ACHN (cell line): ENCODE measurements at places on chromosomes 3 and 15.
A peak's percentile ranks its signal among the peaks of the same experiment; 100 is the strongest.

GRCh38 chr15:31552482-31553099 is 226.0 kb downstream of the KLF13 start:
- DNase-seq: no peak

GRCh38 chr15:43735416-43735815 is 10.8 kb upstream of the PDIA3 start:
- no peak for DNase-seq

DNA sequence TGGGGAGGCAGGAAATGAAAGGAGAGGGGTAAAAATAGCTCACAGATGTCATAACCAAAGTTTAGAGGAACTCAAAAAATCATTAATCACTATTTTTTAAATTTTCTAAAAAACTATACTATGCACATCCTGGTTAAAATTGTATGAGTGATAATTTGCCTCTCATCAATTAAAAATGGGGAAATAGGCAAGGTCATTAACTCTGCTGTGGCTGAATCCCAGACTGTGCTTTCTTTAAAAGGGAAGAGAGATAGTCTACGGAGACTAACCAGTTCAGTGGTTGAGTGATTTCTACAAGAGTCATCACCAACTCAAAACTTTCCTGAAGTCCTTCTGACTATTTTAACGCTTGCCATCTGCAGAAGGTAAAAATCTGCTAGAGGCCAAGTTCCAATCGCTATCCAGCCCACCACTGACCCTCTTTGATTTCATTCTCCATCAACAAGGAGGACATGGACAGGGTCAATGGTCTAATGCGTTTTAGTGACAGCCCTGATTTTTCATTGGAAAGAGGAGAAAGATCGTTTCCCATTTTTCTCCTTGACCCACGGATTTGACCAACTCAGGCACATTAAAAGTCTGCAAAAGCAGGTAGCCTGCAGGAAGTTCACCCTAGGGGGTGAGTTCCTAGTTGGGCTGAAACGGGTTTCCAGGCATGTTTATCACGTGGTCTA is 850 bp downstream of the SUCLG2 start:
- DNase-seq: peak; percentile 30

DNA sequence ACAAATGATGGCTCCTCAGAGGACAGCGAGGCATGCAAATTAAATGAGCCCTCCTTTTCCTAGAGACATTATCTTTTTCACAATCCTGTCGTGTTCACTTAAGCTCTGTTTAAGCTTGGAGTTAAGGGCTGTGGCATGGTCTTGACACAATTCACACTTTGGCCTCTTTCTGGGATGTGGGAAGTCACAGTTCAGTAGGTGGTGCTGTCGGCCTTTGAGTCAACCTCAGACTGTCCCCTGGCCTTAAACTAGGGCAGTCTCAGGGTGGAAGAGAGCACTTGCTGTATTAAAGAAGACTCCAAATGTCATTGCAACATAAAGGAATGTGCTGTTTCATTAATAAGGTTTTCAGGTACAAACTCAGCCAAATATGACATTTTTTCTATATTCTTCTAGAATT is 351.0 kb downstream of the MCTP2 start:
- DNase-seq: peak; percentile 13

- DNase-seq: no peak
These were observed 175.1 kb downstream of the VGLL3 start for GRCh38 chr3:86815880-86816279.

DNA sequence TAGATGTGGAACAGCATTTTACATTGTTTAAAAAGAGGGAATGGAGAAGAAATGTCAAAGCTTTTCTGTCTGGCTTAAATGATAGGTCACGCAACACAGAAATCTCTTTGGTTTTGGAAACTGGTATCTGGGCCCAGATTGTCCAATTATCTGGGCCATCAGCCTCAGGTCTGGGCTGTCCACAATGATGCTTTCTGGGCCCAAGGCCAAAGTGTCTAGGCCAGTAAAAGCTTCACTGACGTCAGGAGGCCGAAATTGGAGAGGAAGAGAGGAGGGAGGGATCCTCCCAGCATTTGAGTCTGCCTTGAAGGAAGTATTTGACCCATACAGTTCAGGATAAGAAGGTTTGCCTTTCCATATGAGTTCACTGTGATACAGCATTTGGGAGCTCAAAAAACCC is 60.7 kb upstream of the ALDH1A3 start:
- DNase-seq: no peak

DNA sequence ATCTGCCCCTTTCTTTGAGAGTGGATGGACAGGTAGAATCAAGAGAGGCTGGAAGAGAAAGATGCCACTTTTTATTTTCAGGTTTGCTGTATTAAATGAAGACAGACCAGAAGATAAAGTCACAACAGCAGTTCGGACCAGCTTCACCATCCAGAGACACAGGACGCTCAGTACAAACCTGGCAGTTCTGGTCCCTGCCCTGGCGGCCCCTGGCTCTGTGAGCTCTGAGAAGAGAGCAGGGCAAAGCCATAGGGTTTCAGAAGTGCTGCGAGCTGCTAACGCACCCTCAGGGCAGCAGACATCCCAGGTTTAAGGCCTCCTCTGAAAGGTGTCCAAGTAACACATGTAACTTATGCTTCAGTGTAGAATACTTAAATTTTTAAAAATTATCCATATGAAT is 216.8 kb downstream of the ADAMTS17 start:
- DNase-seq: no peak

- no peak for DNase-seq
These were observed 824.2 kb downstream of the NSUN3 start for GRCh38 chr3:94887065-94887464.

- DNase-seq: no peak
These were observed at the start of gene XCR1 for GRCh38 chr3:46027021-46027705. TSS of gene XCR1 (minus strand) at chr3:46027483. CDS start at chr3:46021947, 5,536 bp downstream.
